ENCODE measurements at places on chromosomes 6 and 20. TPM values are rescaled to one million over a fixed set of nuclear protein-coding genes. Genes with fewer than 3 reads are reported as not detected.

- DNase-seq, result no peak
These were observed 31.7 kb upstream of the MAP3K4 start for GRCh38 chr6:160959726-160960435.

GRCh38 chr6:164578616-164579015, 730.8 kb downstream of the C6orf118 start:
- no peak for DNase-seq

DNA sequence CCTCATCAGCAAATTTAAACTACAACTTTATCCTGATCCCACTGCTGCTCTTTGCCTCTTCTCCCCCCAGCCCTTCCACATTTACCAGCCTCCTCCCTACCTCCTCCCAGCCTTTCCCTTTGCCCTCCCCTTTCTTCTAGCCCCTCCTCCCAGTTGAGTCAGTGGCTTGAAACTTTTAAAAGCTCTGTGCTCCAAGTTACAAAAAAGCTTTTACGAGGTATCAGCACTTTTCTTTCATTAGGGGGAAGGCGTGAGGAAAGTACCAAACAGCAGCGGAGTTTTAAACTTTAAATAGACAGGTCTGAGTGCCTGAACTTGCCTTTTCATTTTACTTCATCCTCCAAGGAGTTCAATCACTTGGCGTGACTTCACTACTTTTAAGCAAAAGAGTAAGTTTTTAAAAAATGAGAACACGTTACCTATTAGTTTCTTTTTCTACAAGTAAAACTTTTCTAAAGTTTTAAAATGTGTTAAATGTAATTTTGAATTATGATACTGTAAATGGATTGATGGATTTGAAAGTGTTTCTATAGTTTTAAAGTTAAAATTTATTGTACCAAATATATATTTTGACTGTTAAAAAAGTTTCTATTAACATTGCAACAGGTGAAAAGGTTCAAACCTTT, at the start of gene GJA1:
Gene GJA1, plus strand, starts transcription at position 203 of the 626 bp plus-strand sequence. CDS start 11,202 bp downstream, outside the sequence.
- DNase-seq, result no peak

DNA sequence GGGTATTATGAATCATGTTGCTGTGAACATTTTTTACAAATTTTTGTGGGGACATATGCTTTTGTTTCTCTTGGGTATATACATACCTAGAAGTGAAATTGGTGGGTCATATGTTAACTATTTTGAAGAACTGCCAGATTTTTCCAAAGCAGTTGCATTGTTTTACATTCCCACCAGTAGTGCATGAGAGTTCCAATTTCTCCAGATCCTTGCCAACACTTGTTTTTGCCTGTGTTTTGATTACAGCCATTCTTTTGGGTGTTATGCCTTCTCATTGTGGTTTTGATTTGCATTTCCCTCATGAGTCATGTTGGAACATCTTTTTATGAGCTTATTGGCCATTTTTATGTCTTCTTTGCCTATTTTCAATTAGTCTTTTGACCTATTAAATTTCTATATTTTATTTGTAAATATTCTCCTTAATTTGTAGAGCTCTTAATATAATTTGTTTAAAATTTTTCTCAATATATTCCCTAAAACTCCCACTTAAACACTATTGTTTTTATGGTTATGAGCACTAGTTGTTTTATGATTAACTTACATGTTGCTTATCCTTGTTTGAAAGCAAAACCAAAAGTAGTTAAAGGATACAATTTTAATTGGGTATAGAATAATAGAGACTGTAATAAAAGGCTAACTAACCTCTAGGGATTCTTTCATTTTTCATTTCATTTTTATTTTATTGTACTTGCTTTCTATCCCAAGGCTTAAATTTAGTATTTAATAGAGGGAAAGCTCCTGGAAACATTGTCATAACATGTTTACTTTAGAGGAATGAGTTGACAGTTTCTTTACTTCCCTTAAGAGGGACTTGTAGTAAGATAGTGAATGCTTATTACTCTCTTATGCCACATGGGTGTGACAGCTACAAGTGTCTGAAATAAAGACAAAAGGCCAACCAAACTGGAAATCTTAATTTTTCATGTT, 5.5 kb downstream of the UBR2 start:
- DNase-seq, result no peak

DNA sequence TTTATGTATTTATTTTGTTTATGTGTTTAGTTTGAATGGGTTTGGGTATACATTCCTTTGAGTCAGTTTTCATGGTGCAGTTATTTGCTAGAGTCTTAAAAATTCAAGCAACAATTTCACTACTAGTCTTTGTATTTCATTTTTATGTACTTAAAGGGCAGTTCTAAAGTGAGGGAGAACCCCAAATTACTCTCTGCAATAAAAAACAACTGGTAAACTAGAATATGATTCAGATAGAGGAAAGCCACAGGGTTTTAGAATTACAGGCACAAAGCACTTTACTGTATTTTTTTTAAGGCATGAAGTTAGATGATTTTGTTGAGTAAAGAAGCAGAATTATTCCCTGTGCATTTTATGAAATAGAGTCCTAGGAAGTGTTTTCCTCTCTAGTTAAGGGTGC, 183.3 kb downstream of the ARID1B start:
- DNase-seq, result no peak

GRCh38 chr6:674956-675355, 18.0 kb downstream of the EXOC2 start:
- no peak for DNase-seq

DNA sequence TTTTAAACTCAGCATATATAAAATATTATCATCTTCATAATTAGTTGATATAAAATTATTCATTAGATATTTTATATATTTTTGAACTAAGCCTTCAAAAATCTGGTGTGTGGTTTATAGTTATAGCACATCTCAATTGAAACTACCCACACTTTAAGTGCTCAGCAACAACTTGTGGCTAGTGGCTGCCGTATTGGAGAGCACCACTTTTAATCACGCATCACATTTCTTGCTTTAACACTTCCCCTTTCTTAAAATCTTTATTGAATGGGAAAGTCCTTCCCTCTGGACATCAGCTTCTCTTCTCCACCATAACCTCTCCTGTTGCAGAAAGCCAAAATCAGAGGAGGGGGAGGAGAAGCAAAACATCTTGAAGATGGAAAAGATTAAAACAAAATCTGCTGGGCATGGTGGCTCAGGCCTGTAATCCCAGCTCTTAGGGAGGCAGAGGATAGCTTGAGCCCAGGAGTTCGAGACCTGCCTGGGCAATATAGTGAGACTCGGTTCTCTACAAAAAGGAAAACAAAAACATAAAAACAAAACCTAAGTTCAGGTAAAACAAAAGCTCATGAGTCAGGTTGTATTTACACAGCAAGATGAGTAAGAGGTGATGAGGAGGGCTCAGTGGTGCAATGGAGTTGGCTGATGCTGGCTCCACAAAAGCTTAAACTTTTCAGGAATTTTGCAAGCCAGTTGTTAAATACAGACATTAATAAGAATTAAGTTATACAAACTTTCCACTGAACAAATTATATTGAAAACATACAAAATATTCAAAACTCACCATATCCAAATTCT, 237.0 kb upstream of the SUPT3H start:
- no peak for DNase-seq

- no peak for DNase-seq
These were observed 608.2 kb downstream of the PRKN start for GRCh38 chr6:162119341-162119740.

- DNase-seq, result no peak
These were observed 62.4 kb downstream of the TENT5A start for GRCh38 chr6:81690073-81690472.

GRCh38 chr6:122799916-122800686, 11.0 kb downstream of the SMPDL3A start:
- DNase-seq, result no peak

- DNase-seq, result no peak
These were observed 376.6 kb upstream of the TSHZ2 start for GRCh38 chr20:52595518-52595917.

- DNase-seq, result peak; percentile 46
These were observed at the start of gene OXT for GRCh38 chr20:3071610-3072529. TSS of gene OXT (plus strand) at chr20:3071620. CDS start at chr20:3071656, 36 bp downstream.

PGC gene
- total RNA-seq, result not detected

TNXB gene
- 10.1 TPM for total RNA-seq

MATN4 gene
- total RNA-seq, result 0.11 TPM

TP53TG5 gene
- 0.16 TPM for total RNA-seq

RXRB gene
- 89.0 TPM for total RNA-seq

MYB gene
- 23.8 TPM for total RNA-seq
